Spinal cord (tissue), 10 donors: ENCODE measurements at places on chromosomes 13 and 19. TPM values are rescaled to one million over a fixed set of nuclear protein-coding genes. Genes with fewer than 3 reads are reported as not detected.

The FUT6 gene
- polyA plus RNA-seq, result 0.21 TPM

The CYP4F11 gene
- not detected for polyA plus RNA-seq

The LRRC8E gene
- not detected for polyA plus RNA-seq

The CEACAM16 gene
- polyA plus RNA-seq, result not detected

The RASAL3 gene
- polyA plus RNA-seq, result 4.2 TPM

The STARD13 gene
- polyA plus RNA-seq, result 14.2 TPM

The ERICH4 gene
- polyA plus RNA-seq, result not detected

The ABHD13 gene
- polyA plus RNA-seq, result 11.0 TPM

The SERP2 gene
- 49.0 TPM for polyA plus RNA-seq

The IGFL4 gene
- polyA plus RNA-seq, result 12.0 TPM

The KIR2DL4 gene
- not detected for polyA plus RNA-seq

The KCNK6 gene
- 2.1 TPM for polyA plus RNA-seq

The TLE2 gene
- 101 TPM for polyA plus RNA-seq

The SIGLECL1 gene
- not detected for polyA plus RNA-seq

The FREM2 gene
- 3.1 TPM for polyA plus RNA-seq

The ZNF816 gene
- polyA plus RNA-seq, result 5.1 TPM

The C19orf33 gene
- 0.97 TPM for polyA plus RNA-seq

The BEST2 gene
- polyA plus RNA-seq, result 0.24 TPM

The UBE2L5 gene
- polyA plus RNA-seq, result 0.35 TPM

The ADGRE1 gene
- polyA plus RNA-seq, result 0.11 TPM

The APLP1 gene
- polyA plus RNA-seq, result 1,097 TPM

The USHBP1 gene
- 3.0 TPM for polyA plus RNA-seq

The MTIF3 gene
- polyA plus RNA-seq, result 60.0 TPM

The ZFP28 gene
- 22.1 TPM for polyA plus RNA-seq

The ANGPTL8 gene
- 2.3 TPM for polyA plus RNA-seq

The ZIM2 gene
- 6.5 TPM for polyA plus RNA-seq

The APOE gene
- polyA plus RNA-seq, result 762 TPM

The ZIC5 gene
- polyA plus RNA-seq, result 11.6 TPM

The TNFSF13B gene
- polyA plus RNA-seq, result 1.6 TPM

The CRTC1 gene
- polyA plus RNA-seq, result 44.7 TPM

The ZNF709 gene
- 9.5 TPM for polyA plus RNA-seq

The HOMER3 gene
- polyA plus RNA-seq, result 39.2 TPM

The KCNC3 gene
- polyA plus RNA-seq, result 36.5 TPM

The ZNF700 gene
- polyA plus RNA-seq, result 14.0 TPM

The VAV1 gene
- polyA plus RNA-seq, result 6.0 TPM

The KLF5 gene
- 19.1 TPM for polyA plus RNA-seq

The PTPRH gene
- polyA plus RNA-seq, result 1.8 TPM

The LCP1 gene
- 13.8 TPM for polyA plus RNA-seq

The KLK5 gene
- 2.5 TPM for polyA plus RNA-seq

The NXNL1 gene
- not detected for polyA plus RNA-seq

The CEACAM6 gene
- polyA plus RNA-seq, result 0.10 TPM

The C19orf44 gene
- 15.1 TPM for polyA plus RNA-seq

The DOCK9 gene
- polyA plus RNA-seq, result 94.9 TPM

The NEK5 gene
- 6.0 TPM for polyA plus RNA-seq

The LILRB2 gene
- polyA plus RNA-seq, result 0.54 TPM

The PSG11 gene
- polyA plus RNA-seq, result 0.36 TPM

The CDX2 gene
- not detected for polyA plus RNA-seq

The SHISA7 gene
- 35.6 TPM for polyA plus RNA-seq

The INSL3 gene
- polyA plus RNA-seq, result 0.63 TPM

The MISP gene
- polyA plus RNA-seq, result 0.41 TPM

The TMEM272 gene
- 2.2 TPM for polyA plus RNA-seq

The PEAK3 gene
- 0.11 TPM for polyA plus RNA-seq

The LRG1 gene
- polyA plus RNA-seq, result 0.54 TPM

The TEKTIP1 gene
- polyA plus RNA-seq, result 13.0 TPM

The F7 gene
- 3.3 TPM for polyA plus RNA-seq
